ENCODE measurements at places on chromosomes 6 and 20. TPM values are rescaled to one million over a fixed set of nuclear protein-coding genes. Genes with fewer than 3 reads are reported as not detected.
A peak's percentile ranks its signal among the peaks of the same experiment; 100 is the strongest.

- DNase-seq, result peak; percentile 62
- H3K27me3 ChIP-seq, result no peaks in the 10 kb centered on the region
- H3K4me1 ChIP-seq, result peaks cover 23% of the 10 kb centered on the region
- no peak overlapping the region for H3K4me3 ChIP-seq
- H3K36me3 ChIP-seq, result no peaks in the 10 kb centered on the region
Observed at GRCh38 chr6:113276601-113277000, 580.5 kb upstream of the MARCKS start.

RIPPLY2 gene
- total RNA-seq, result not detected

DNA sequence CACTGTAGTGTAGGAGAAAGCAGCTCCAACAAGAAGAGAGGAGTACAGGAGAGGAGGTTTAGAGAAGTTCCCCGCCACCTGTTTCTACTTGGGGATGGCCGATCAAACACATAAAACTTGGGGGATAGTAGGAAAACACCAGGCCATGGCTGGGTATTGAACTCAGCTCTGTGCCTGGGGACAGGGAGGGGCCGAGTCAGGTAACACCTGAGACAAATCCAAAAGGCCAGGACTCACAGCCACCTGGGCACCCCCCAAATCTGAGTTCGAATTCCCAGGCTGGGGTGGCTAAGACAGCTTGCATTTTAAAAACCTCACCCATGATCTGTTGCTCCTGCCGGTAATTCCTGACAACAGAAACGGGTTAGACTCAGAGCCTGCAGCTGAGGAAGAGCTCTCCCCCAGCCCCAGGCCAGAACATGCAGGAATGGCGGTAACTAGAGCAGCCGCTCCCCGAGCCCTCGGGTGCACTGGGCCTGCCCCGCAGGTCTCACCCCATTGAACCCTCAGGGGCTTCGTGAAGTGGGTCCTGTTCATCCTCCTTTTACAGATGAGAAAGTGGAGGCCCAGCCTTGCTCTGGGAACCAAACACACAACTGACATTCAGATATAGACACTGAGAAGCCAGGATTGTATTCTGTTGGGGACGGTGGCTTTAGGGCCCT, 61.0 kb downstream of the TCP11 start:
- H3K27me3 ChIP-seq, result no peaks in the 10 kb centered on the region
- no peak overlapping the region for H3K27ac ChIP-seq
- peaks cover 4% of the 10 kb centered on the region for H3K4me1 ChIP-seq
- no peak overlapping the region for H3K4me3 ChIP-seq

TNFRSF6B gene
- 0.69 TPM for total RNA-seq

MYBL2 gene
- 107 TPM for total RNA-seq

BTBD9 gene
- total RNA-seq, result 15.0 TPM

DNA sequence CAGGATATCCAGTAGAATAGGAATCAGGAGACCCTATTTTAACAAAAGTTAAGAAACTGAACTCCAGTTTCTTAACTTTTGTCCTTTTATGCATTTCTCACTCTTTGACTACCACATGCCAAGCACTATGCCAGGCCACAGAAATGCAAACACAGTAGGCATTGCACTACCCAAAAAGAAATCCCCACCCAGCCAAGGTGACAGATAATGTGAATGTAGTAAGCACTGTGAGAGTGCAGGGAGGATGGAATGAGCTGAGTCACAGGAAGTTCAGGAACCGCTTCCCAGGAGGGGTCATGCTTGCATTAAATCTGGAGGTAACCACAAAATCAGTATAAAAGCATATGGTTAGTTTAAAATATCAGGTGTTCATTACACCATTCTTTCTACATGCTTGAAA, 20.1 kb upstream of the FAM83C start:
- DNase-seq, result peak; percentile 64
- H3K4me3 ChIP-seq, result no peak overlapping the region
- no peaks in the 10 kb centered on the region for H3K36me3 ChIP-seq
